ENCODE measurements at places on chromosomes 7 and 10.

GRCh38 chr7:74263399-74264120 lies 9.4 kb upstream of the RFC2 start:
- H3K4me1 ChIP-seq: 0 out of 2 replicates have a peak, but pooled peaks cover 1% of the 10 kb centered on the region
- H3K36me3 ChIP-seq: no peaks in the 10 kb centered on the region
- DNase-seq: no peak
- no peak overlapping the region for H3K4me3 ChIP-seq
- H3K27me3 ChIP-seq: no peaks in the 10 kb centered on the region

DNA sequence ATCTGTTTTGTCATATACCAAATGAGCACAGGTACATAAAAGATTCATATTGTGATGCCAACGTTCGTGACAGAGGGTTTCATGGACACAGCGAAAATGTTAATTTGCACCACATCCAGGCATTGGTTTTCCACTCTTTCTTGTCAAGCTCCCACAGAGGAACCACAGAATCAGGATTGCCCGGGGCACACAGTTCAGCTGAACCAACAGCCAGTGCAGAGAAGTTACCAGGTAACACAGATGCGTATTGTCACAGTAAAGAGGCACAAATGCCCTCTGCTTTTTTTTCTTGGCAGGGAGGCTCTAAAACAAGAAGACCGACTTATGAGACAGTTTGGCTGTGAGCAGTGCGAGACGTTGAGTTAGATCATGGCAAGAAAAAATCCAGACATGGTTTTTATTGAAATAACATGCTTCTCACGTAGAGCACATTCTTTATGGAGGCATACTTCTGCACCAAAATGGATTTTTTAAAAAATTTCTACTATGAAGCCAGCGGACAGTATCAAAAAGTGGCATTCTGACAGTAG lies 331.1 kb upstream of the KIAA1217 start:
- no peak overlapping the region for H3K27ac ChIP-seq
- H3K4me3 ChIP-seq: no peak overlapping the region
- no peaks in the 10 kb centered on the region for H3K4me1 ChIP-seq
- H3K27me3 ChIP-seq: no peaks in the 10 kb centered on the region
- no peak for DNase-seq

DNA sequence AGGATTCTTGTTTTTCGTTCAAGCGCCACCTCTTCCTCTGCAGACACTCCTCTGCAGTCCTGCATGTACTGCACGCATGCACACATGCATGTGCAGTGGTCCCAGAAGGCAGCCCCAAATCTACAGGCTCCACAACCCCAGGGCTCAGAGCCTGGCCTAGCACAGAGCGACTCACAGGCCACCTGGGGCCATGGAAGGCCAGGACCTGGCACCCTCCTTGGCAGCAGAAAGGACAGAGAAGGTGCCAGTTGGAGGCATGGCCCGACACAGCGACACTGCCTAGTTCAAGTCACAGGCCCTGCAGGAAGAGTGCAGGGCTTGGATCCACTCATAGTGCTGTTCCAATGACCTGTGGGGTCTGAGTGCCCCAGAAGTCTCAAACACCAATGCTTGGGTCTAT lies 48.7 kb upstream of the RET start:
- no peak for DNase-seq
- no peak overlapping the region for H3K4me3 ChIP-seq
- no peak overlapping the region for H3K27ac ChIP-seq
- H3K27me3 ChIP-seq: peaks cover 2% of the 10 kb centered on the region

DNA sequence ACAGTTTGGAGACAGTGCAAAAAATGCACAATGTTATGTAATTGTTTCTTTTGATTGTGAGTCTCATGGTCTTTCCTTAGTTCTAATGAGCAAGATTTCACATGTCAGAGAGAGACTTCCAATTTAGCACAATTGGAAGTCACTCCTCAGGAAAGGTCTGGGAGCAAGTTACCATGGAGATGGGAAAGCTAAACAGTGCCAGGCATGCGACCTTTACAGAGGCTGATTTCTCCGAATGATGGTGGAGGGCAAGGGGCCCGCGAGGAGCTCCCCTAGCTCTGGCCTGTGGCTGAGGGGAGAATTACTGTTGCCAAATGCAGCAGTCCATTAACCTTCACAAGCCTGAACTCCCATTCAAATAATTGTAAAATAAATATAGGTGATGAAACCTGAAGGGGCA lies 59.3 kb downstream of the CDCA7L start:
- no peaks in the 10 kb centered on the region for H3K36me3 ChIP-seq
- H3K4me3 ChIP-seq: no peak overlapping the region
- H3K4me1 ChIP-seq: peaks cover 2% of the 10 kb centered on the region
- no peak overlapping the region for H3K27ac ChIP-seq
- DNase-seq: no peak
- no peaks in the 10 kb centered on the region for H3K27me3 ChIP-seq

GRCh38 chr7:12623885-12624498 lies 53.5 kb downstream of the SCIN start:
- no peaks in the 10 kb centered on the region for H3K27me3 ChIP-seq
- H3K27ac ChIP-seq: no peak overlapping the region
- H3K4me1 ChIP-seq: 0 out of 2 replicates have a peak, but pooled peaks cover 1% of the 10 kb centered on the region
- H3K4me3 ChIP-seq: no peak overlapping the region

GRCh38 chr7:82572195-82572880 lies 128.8 kb upstream of the CACNA2D1 start:
- H3K4me3 ChIP-seq: no peak overlapping the region
- H3K36me3 ChIP-seq: no peaks in the 10 kb centered on the region
- H3K27me3 ChIP-seq: no peaks in the 10 kb centered on the region
- H3K4me1 ChIP-seq: no peaks in the 10 kb centered on the region
- peak; percentile 77 for DNase-seq

- no peaks in the 10 kb centered on the region for H3K36me3 ChIP-seq
- H3K4me3 ChIP-seq: no peak overlapping the region
- H3K4me1 ChIP-seq: no peaks in the 10 kb centered on the region
- DNase-seq: no peak
- H3K27me3 ChIP-seq: no peaks in the 10 kb centered on the region
Observed at GRCh38 chr7:10429031-10429430, 544.6 kb upstream of the PHF14 start.

- no peak overlapping the region for H3K4me3 ChIP-seq
- H3K36me3 ChIP-seq: no peaks in the 10 kb centered on the region
- H3K27ac ChIP-seq: no peak overlapping the region
- no peaks in the 10 kb centered on the region for H3K27me3 ChIP-seq
Observed at GRCh38 chr10:110459600-110459999, 38.1 kb upstream of the DUSP5 start.

DNA sequence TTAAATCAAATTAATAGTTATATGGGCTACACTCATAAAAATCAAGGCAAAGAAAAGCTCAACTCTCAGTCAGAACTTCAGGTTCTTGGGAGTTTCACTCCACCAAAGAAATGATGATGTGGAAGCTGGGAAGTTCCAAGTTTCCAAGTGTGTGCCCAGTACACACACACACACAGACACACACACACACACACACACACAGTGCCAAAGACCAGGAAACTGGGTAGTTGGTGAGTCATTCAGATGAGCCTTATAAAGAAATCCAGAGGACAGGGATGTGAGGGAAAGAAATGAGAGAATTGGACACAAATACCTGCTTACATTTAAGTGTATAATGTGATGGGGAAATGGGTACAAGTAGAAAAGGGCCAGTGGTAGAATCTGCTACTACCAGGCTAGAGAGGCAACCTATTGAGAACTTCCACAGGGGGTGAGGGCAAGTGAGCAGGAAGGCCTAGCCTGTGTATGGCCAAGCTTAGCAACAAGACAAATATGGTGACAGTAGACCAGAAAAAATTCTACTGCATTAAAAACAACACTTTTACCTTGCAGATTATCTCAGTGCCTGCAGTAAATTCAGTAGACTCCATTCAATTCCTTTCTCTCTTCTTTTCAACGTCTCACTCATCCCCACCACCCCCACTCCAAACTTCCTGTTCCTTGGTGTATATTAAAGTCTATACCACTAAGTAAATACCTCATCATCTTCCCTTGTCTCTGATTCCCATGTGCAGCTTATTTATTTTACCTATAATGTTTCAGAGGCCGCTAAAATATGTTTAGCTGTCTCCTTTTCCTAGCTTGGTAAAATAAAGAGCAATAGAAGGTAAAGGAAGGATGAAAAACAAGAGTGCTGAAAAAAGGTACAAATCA lies 95.0 kb downstream of the CABCOCO1 start:
- no peaks in the 10 kb centered on the region for H3K36me3 ChIP-seq
- H3K27ac ChIP-seq: no peak overlapping the region
- no peaks in the 10 kb centered on the region for H3K4me1 ChIP-seq
- DNase-seq: no peak
- H3K4me3 ChIP-seq: no peak overlapping the region

DNA sequence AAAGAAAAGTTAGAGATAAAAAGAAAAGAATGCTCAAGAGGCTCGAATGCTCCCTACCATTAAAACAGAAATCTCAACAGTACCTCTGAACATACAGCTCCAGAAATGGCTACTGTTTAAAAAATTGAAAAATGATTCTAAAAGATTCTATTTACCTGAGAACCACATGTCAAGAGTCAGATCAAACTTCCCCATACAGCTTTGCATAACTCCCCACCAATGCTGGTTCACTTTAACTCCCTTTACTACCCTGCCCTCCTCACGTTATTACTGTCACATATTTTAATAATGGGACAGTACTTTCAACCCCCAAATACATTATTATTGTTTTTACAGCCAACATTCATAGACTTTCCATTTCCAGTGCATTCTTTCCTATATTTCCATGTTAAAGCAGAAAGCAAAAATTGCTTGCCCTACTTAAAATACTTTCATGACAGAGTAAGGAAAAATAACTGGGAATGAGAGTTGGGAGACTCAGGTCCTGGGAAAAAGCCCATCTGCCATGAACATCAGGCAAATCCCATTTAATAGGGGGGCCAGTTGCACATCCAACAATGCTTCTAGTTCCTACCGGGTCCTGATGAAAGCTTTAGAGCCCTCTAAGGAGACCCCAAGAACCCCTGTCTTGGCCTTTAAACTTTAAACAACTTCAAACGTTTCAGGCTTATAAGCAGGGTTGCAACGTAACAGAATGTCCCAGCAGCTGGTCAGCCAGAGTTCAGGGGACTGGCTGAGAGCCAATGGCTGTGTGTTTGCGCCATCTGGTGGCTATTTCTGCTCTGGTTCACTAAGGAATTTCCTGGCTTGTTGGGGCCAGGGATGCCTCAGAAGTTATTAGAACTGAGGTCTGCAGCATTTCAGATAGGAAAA lies 247.4 kb downstream of the ELMO1 start:
- H3K27me3 ChIP-seq: no peaks in the 10 kb centered on the region
- no peak overlapping the region for H3K4me3 ChIP-seq
- no peaks in the 10 kb centered on the region for H3K4me1 ChIP-seq
- peak; percentile 78 for DNase-seq
- H3K36me3 ChIP-seq: no peaks in the 10 kb centered on the region
- H3K27ac ChIP-seq: no peak overlapping the region

DNA sequence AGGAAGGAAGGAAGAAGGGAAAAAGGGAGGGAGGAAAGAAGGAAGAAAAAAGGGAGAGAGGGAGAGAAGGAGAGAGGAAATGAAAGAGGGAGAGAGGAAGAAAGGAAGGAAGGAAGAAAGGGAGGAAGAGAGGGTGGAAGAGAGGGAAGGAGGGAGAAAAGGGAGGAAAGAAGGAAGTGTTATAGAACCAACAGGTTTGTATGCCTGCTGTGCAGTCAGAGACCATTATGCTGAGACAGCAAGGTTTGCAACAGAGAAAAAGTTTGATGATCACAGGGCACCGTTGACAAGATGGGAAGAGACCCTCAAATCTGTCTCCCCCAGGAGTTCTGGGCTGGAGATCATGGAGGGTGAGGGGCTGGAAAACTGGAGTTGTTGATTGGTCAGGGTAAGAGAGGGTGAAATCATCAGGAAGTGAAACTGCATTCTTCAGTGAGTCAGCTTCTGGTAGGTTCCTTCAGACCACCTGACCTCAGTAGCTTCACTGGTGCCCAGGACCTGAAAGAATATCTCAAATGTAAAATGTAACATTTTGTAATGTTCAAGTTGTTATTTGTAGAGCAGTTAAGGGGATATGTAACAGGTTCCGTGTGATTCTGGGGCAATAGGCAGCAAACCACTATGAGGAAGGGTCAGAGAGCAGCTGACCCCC lies 76.3 kb downstream of the JCAD start:
- H3K27me3 ChIP-seq: no peaks in the 10 kb centered on the region
- no peak overlapping the region for H3K27ac ChIP-seq
- H3K4me1 ChIP-seq: no peaks in the 10 kb centered on the region
- no peak overlapping the region for H3K4me3 ChIP-seq
- DNase-seq: no peak
- no peaks in the 10 kb centered on the region for H3K36me3 ChIP-seq

DNA sequence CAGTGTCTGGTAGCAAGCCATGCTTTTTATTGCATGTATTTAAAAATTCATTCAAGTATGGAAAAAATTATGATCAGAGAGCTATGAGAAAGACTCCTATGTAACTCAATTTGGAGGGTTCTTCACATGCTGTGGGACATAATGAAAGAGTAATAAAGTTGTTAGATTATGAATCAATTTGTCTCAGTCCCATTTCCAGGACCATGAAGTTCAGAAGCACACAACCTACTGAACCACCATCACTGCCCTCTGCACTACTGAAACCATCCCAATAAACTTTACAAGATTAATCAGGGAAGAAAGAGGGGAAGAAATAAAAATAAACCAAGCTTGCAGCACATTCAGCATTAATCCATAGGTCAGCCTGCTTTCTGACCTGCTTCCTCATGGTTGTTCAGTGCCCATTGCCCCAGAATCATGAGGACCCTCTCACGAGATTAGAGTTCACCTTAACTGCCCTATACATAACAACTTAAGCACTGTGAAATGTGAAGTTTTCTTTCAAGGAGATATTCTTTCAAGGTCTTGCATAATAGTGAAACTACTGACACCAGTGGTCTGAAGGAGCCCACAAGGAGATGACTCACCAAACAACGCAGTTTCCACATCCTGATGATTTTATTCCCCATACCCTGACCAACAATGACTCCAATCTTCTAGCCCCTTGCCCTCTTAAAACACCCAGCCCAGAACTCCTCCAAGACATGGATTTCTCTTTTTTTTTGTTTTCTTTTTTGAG lies 171.5 kb upstream of the ADCY1 start:
- H3K4me1 ChIP-seq: peaks cover 2% of the 10 kb centered on the region
- DNase-seq: no peak
- H3K36me3 ChIP-seq: no peaks in the 10 kb centered on the region
- no peak overlapping the region for H3K4me3 ChIP-seq

- no peak overlapping the region for H3K27ac ChIP-seq
- no peaks in the 10 kb centered on the region for H3K36me3 ChIP-seq
- no peaks in the 10 kb centered on the region for H3K27me3 ChIP-seq
- peak; percentile 37 for DNase-seq
- no peak overlapping the region for H3K4me3 ChIP-seq
Observed at GRCh38 chr7:47893238-47893637, 55.0 kb downstream of the PKD1L1 start.

All from iPS DF 6.9 (cell line).